MG63 (cell line): ENCODE measurements at places on chromosomes 4 and X.

GRCh38 chr4:41363384-41363981 lies 106.8 kb downstream of the UCHL1 start:
- peak; percentile 72 for DNase-seq

DNA sequence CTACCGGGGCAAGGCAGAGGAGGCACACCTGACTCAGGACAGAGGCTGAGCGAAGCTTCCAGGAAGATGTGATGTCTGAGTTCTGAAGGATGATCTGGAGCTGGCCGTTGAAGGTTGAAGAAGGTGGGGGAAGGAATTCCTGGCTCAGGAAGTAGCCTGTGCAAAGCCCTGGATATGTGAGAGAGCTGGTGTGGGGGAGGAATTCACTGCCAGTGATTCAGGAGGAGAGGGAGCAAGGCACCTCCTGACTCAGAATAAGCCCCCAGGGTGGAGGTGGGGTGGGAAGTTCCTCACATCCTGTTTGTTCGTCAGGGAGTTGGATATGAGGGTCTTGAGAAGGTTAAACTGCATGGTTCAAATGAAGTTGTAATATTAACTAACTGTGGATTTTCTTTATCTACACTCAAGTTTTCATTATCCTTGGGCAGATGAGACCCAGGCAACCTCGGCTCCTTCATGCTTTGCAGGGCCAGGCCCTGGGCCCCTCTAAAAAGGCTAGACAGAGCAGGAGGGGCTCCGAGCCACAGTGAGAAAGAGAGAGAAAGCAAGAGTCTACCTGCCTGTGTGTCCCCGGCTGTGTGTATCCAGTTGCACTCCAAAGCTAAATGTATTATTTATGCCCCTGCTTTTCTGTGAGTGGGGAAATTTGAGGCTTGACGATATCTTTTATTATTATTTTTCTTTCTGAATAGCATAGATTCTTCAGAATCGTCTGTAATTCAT lies 7.1 kb downstream of the NHSL2 start:
- no peak for DNase-seq

DNA sequence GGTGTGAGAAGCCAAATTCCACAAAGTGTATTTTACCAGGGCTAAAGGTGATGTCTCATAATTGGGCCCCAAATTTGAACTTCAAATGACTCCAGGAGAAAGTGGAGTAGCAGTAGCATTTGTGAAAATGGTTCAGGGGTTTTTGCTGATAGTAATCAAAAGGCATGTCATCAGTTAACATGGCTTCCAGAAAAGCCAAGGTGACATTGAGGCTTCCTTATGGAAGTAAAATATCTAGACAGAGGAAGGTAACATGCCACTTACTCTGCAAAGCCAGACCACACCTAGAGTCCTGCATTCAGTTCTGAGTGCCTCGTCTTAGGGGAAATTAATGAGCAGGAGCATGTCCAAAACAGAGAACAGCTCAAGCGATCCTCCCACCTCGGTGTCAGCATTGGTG lies 2.2 kb upstream of the RPL36A start:
- no peak for DNase-seq

- DNase-seq: no peak
Observed at GRCh38 chrX:15382813-15383212, 1.4 kb downstream of the VEGFD start.

DNA sequence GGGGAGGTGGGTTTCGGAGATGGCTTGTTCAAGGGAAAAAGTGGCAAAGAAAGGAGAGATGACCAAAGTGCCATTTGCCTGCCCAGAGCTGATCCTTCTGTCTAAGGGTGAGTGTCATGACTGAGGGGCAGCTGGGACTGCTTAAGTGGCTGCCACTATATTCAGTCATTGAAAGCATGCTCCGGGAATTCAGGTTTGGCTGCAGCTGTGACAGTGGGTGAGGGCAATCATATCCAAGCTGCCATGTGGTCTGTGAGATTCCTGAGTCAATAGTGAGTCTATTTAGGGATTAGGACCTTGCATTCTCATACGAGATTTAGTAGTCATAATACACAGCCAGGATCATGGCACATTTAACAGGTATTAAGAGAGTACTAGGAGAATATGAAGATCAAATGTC lies 138.8 kb upstream of the BANK1 start:
- DNase-seq: peak; percentile 47

- no peak for DNase-seq
Observed at GRCh38 chr4:147749811-147750321, 18.0 kb downstream of the ARHGAP10 start.

GRCh38 chrX:17519358-17519757 lies 144.4 kb downstream of the NHS start:
- DNase-seq: no peak

DNA sequence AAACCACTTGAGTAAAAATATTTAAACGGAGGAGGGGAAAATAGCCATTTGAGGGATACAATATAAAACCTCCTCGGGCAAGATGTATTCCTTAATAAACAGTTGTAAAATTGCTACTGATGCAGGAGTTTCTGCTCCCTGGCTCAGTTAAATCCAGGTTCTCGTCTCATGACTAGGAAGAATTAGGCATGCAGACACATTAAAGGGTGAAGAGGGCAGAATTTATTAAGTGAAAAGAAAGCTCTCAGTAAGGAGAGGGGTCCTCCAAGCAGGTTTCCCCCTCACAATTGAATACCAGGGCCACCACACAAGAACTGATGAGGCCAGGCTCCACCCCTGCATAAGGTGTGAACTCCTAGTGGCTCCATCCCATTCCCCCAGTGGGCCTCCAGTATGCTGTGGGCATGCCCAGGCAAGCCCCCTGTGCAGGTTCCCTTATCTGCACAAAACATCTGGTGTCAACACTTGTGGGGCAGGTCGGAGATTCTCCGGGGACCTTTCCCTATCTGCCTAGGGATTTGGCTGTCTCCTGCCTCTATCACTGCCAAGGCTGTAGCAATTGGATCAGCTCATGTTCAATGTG lies 80.4 kb downstream of the HS6ST2 start:
- DNase-seq: no peak

GRCh38 chr4:1873776-1874175 lies 2.6 kb downstream of the NSD2 start:
- no peak for DNase-seq

- DNase-seq: no peak
Observed at GRCh38 chr4:48033412-48033811, 16.8 kb downstream of the NIPAL1 start.

- DNase-seq: peak; percentile 39
Observed at GRCh38 chr4:13654162-13654797, 26.8 kb upstream of the BOD1L1 start.

GRCh38 chr4:54499308-54500074 lies 158.3 kb upstream of the KIT start:
- DNase-seq: peak; percentile 34

DNA sequence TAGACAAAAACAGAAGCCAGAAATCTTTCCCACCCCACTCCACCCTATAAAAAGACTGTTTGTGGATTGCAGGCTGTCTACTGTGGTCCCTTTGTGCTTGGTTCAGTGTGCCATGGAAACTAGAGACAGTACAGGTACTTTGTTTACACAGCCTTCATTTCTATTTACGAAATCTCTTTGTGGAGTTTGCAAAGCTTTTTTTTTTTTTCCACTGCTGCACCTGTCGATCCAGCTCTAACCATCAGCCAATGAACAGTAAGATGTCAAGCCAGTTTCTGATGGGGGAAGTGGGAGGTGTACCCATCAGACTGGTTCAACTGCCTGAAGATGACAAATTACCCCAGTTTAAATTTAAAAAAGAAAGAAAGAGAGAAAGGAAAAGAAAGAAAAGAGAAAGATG lies 20.2 kb upstream of the LRBA start:
- DNase-seq: no peak

GRCh38 chr4:101695176-101695575 lies 95.4 kb upstream of the BANK1 start:
- peak; percentile 45 for DNase-seq

- peak; percentile 15 for DNase-seq
Observed at GRCh38 chr4:25448379-25449109, 71.5 kb downstream of the ANAPC4 start.

GRCh38 chr4:154361450-154361849 lies 130.1 kb downstream of the DCHS2 start:
- DNase-seq: no peak

DNA sequence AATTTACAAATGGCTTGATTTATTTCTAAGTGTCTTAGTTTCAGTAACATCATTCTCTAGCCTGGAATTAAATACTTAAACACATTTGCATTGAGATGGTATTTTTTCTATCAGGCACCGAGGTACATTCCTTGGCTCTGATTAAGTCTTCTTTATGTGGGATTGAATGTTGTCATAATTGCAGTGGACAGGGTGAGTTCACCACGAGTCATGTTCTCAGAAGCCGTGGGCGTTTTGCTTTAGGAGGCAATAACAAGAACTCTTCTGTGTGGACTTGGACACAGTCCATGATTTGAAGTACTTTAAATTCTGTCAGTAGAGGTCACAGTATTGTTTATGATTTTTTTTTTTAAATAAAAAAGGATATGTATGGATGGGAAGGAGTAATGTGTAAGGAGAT lies 57.1 kb upstream of the EFHC2 start:
- DNase-seq: peak; percentile 82

GRCh38 chr4:81499840-81500239 lies 28.1 kb upstream of the RASGEF1B start:
- no peak for DNase-seq

GRCh38 chr4:21848021-21848420 lies 100.6 kb downstream of the KCNIP4 start:
- DNase-seq: no peak

- no peak for DNase-seq
Observed at GRCh38 chr4:15897577-15897976, 41.0 kb downstream of the FGFBP1 start.

DNA sequence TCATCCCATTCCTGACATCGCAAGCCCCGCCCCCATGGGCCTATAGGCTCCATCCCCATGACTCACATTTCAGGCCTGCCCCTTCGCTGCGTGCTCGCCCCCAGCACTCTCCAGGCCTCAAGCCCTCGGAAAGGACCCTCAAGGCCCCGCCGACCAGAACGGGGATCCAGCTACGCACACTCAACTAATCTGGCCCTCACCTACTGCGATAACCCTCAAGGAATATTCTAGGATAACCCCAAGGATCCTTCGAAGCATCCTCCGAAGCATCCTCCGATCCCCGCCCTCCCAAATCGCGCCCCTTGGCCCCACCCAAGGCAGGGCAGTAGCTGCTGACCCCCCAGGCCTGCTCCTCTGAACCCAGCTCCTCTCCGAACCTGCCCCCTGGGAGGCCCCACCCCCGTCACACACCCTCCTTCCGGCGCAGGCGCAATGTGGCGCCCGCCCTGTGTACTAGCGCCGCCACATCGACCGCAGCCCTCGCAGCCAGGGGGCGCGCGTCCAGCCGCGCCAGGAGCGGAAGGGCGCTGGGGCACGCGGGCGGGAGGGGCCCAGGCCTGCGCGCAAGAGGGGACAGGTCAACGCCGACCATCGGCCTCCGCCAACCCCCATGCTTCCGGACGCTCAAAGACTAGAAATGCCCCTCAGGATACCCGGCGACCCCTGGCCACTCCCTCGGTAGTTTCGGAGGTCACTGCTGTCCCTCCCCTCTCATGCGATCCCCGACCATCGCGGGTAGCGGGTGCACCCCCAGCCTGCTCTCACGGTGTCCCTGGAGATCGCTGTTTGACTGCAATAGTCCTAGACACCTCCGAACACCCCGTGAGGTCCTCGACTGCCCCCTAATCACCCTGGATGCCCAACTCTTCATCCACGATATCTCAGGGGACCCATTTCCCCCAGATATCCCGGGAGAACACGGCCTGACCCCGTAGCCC lies 6.4 kb upstream of the MAGIX start:
- DNase-seq: peak; percentile 90

GRCh38 chrX:132955690-132956089 lies 2.7 kb downstream of the HS6ST2 start:
- no peak for DNase-seq

DNA sequence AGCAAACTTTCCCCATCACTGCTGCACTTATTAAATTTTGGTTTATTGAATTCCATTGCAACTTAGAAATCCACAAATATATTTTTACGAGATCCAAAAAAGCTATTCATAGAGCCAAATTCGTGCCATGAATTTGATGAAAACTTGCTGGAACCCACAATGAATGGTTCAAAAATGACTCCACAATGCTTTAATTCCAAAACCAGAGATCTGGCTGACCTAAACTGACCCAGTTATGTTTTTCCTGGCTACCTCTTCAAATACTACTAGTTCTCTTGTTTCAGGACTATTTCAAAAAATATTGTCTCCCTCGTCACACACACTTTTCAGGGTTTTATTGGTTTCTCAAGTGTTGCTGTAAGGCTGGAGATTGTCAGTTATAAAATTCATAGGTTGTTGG lies 474.8 kb downstream of the PDGFC start:
- no peak for DNase-seq

DNA sequence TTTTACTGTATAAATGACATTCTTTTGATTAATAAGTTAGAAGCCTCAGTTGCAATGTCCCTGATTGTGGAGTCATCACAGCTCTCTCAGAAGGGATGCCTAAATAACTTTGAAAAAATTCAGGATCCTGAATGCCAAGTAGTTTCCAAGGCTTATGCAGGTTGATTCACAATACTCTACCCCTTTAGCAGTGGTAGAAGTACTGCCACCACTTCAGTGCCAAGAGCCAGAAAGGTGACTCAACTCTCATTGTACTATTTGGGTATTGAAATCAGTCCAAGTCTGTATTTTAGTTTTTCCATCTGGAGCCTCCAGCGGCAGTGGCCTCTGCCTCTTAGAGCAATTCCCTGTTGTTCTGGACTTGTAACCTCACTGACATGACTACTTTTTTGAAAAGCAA lies 320.1 kb upstream of the NDST4 start:
- no peak for DNase-seq

- peak; percentile 5 for DNase-seq
Observed at GRCh38 chrX:68503836-68504636, 5.2 kb downstream of the YIPF6 start.

- peak; percentile 23 for DNase-seq
Observed at GRCh38 chr4:189124149-189124758, 816.4 kb upstream of the FRG1 start.

GRCh38 chr4:144711700-144712456 lies 65.9 kb downstream of the HHIP start:
- DNase-seq: no peak

DNA sequence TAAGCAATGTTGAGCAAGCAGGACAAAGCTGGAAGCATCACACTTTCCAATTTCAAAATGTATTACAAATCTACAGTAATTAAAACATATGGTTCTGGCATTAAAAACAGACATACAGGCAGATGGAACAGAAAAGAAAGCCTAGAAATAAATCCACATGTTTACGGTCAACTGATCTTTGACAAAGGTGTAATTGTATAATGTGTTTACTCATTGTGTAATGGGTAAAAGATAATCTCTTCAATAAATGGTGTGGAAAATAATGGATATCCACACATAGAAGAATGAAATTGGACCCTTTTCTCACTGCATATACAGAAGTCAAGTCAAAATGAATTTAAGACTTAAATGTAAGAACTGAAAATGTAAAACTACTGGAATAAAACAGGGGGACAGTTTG lies 394.2 kb downstream of the ANKRD50 start:
- DNase-seq: no peak

- DNase-seq: no peak
Observed at GRCh38 chr4:38782452-38783108, at the start of gene TLR10. TLR10 (minus strand) TSS chr4:38782990; CDS start chr4:38775590, 7,400 bp downstream.

GRCh38 chr4:109238746-109239145 lies 63.7 kb downstream of the COL25A1 start:
- DNase-seq: no peak

- no peak for DNase-seq
Observed at GRCh38 chr4:153790962-153791551, 2.2 kb upstream of the SFRP2 start.
